ENCODE measurements at places on chromosomes 4 and X. TPM values are rescaled to one million over a fixed set of nuclear protein-coding genes. Genes with fewer than 3 reads are reported as not detected.

DNA sequence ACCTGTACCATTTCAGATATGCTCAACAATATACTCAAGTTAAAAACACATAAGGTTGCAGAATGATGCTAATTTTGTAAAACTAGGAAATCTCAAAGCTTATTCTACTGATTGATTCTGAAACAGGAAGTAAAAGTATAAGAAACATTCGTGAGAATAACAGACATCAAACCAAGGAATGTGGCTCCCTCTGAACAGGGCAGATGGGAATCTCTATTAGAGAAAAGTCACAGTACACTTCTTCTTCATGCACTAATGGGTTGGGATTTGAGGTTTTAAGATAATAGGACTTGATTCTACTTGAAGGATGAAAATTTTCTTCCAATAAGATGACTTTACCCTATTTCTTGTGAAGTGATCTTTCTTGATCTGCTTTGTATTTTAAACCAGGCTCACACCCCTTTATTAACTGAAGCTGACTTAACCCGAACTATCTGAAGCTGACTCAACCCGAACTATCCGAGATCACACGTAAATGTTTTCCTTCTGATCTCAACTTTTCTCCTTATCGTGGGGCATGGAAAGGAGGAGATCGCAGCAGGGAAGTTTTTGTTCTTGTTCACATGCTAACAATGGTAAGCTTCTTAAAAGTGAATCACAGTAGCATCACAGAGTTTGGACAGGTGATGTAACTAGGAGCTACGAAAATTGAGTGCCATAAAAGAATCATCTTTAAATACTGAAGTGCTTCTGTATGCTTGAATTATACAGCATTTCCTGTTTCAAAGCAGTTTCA lies 363.1 kb upstream of the ZFP42 start:
- H3K27me3 ChIP-seq, result no peaks in the 10 kb centered on the region
- H3K27ac ChIP-seq, result no peak overlapping the region
- H3K36me3 ChIP-seq, result no peaks in the 10 kb centered on the region
- no peak overlapping the region for H3K4me3 ChIP-seq
- H3K4me1 ChIP-seq, result no peaks in the 10 kb centered on the region

GRCh38 chrX:50726296-50726695 lies 87.7 kb downstream of the SHROOM4 start:
- no peak overlapping the region for H3K4me3 ChIP-seq
- no peaks in the 10 kb centered on the region for H3K4me1 ChIP-seq
- peaks cover 26% of the 10 kb centered on the region for H3K27me3 ChIP-seq
- H3K36me3 ChIP-seq, result no peaks in the 10 kb centered on the region

DNA sequence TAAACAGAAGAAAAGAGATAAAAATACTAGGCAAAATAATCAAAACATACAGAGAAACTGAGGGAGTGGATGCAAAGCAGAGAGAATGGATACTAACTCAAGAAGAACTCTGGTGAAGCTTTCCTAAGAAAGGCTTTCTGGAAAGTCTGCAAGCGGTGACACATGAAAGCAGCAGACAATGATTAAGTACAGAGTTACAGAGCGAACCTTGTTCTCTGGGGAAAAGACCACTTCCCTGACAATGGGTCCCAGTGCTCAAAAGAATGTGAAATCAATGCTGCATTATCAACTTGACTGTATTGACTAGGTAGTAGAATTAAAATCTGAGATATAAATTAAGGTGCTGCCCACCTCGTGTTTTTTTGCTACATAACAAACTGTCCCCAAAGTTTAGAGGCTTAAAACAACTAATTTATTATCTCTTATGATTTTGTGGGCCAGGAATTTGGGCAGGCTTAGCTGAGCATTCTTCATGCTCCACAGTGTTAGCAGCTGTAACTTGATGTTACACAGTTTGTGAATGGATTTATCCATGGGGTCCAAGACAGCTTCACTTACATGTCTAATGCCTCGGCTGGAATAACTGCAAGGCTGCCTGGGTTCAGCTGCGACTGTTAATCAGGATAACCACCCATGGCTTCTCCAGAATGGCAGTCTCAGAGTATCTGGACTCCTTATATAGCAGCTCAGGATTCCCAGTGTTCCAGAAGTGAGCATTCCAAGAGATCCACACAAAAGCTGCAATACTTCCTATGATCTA lies 106.9 kb upstream of the INPP4B start:
- no peak for DNase-seq
- H3K4me3 ChIP-seq, result no peak overlapping the region
- H3K27ac ChIP-seq, result no peak overlapping the region
- H3K27me3 ChIP-seq, result no peaks in the 10 kb centered on the region

DNA sequence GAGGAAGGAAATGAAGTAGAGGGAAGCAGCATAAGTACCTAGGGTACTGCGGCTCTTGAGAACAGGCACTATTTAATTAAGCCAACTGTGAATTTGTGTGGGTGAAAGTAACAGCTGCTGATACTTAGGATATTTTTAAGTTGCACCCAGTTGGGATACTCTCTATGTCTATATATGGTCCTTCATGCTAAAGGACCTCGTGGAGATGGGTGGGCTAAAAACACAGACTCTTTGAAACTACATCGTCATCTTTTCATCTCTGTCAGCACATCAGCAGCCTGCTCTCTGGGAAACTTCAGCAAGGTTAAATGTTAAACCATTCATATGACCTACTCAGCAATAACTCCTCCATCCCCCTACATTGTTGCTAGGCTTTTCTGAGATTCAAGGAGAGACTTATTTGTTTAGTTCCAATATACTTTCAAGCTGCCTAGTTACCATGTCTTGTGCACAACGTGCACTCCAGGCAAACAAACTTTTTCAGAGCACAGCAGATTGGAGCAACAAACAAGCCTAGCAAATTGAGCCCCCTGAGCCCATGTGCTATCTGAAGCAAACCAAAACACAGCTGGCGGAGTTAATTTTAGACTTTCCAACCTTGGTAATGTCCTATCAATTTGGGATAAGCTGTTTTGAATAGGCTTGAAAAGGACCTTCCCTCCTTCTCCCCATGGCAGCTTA lies 6.2 kb upstream of the MOB1B start:
- no peak overlapping the region for H3K27ac ChIP-seq
- DNase-seq, result no peak
- no peak overlapping the region for H3K4me3 ChIP-seq
- no peaks in the 10 kb centered on the region for H3K27me3 ChIP-seq

GRCh38 chr4:88007304-88008121 lies at the start of gene PKD2:
PKD2 (plus strand) TSS chr4:88007635; CDS start chr4:88007734, 99 bp downstream.
- H3K36me3 ChIP-seq, result no peaks in the 10 kb centered on the region
- H3K4me1 ChIP-seq, result peaks cover 13% of the 10 kb centered on the region
- peak; percentile 84 for DNase-seq
- peak within 1 kb of the TSS; percentile 97 for H3K4me3 ChIP-seq
- H3K27ac ChIP-seq, result no peak within 1 kb of the TSS
- H3K27me3 ChIP-seq, result no peaks in the 10 kb centered on the region

- peaks cover 59% of the 10 kb centered on the region for H3K27me3 ChIP-seq
- H3K4me3 ChIP-seq, result no peak within 1 kb of the TSS
- no peak within 1 kb of the TSS for H3K27ac ChIP-seq
- H3K36me3 ChIP-seq, result no peaks in the 10 kb centered on the region
- no peaks in the 10 kb centered on the region for H3K4me1 ChIP-seq
- DNase-seq, result no peak
Measured at GRCh38 chr4:140497747-140498636, at the start of gene MGAT4D. MGAT4D (minus strand) TSS chr4:140498293; CDS start chr4:140498222, 71 bp downstream.

DNA sequence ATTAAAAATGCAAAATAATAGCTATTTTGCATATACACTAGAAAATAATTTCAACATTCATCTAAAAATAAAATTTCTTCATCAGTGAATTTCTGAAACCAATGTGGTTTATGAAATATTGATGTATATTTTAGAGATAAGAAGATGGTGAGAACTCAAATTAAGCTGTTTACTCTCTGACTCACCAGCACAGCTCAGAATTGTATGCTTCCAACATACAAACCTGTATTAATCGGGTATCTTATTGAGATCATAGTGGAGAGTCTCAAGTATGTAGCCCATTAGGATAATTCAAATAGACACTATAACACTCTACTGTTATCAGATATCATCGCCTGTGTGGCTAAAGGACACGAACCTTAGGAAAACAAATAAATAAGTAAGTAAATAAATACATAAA lies 899.5 kb upstream of the INTU start:
- H3K27me3 ChIP-seq, result no peaks in the 10 kb centered on the region
- H3K36me3 ChIP-seq, result no peaks in the 10 kb centered on the region
- H3K27ac ChIP-seq, result no peak overlapping the region
- no peak overlapping the region for H3K4me3 ChIP-seq
- DNase-seq, result no peak
- H3K4me1 ChIP-seq, result no peaks in the 10 kb centered on the region

DNA sequence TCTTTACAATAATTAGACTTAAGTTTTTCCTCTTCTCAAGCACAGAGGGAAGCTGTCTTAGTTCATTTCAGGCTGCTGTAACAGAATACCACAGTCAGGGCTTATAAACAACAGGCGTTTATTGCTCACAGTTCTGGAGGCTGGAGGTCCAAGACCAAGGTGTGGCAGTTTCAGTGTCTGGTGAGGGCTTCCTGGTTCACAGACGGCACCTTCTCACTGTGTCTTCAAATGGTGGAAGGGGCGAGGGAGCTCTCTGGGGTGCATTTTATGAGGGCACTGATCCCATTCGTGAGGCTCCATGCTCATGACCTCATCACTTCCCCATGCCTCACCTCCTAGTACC lies 115.7 kb upstream of the MXRA5 start:
- no peak overlapping the region for H3K4me3 ChIP-seq
- no peak for DNase-seq
- H3K27ac ChIP-seq, result no peak overlapping the region
- H3K4me1 ChIP-seq, result no peaks in the 10 kb centered on the region
- H3K27me3 ChIP-seq, result no peaks in the 10 kb centered on the region
- no peaks in the 10 kb centered on the region for H3K36me3 ChIP-seq

GRCh38 chrX:71908387-71908786 lies 2.3 kb upstream of the NHSL2 start:
- H3K27me3 ChIP-seq, result peaks cover 61% of the 10 kb centered on the region
- no peak overlapping the region for H3K4me3 ChIP-seq
- H3K4me1 ChIP-seq, result no peaks in the 10 kb centered on the region
- DNase-seq, result no peak

DNA sequence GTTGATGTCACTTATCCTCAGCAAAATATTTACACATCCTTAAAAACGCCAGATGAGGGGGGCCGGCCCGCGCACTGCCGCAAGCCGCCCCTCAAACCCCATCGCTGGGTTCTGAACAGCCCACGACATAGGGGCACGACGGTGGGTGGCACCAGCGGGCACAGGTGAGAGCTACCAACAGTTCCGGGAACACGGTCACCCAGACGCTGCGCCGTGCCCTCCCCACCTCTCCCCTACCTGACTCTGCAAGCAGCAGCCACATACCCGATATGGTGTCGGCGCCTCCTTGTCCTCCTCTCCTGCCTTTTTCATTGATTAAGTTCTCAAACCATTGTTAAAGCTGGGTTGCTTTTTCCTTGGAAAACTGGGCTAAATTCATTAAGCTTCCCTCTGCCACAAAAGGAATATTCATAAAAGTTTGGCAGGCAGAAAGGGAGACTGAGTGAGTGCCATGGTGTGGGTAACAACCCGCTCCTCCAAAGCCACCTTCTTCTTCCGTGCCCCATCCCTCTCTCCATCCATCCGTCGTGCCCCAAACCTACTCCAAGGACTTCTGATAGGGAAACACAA lies 1.4 kb downstream of the RAI2 start:
- DNase-seq, result no peak
- no peaks in the 10 kb centered on the region for H3K36me3 ChIP-seq
- H3K4me3 ChIP-seq, result peak overlapping the region; percentile 19
- peaks cover 7% of the 10 kb centered on the region for H3K27me3 ChIP-seq

GRCh38 chr4:74451214-74451661 lies 6.3 kb downstream of the AREG start:
- H3K4me1 ChIP-seq, result no peaks in the 10 kb centered on the region
- no peaks in the 10 kb centered on the region for H3K27me3 ChIP-seq
- no peak overlapping the region for H3K27ac ChIP-seq
- no peak overlapping the region for H3K4me3 ChIP-seq
- DNase-seq, result no peak

The C4orf51 gene
- total RNA-seq, result not detected

The ATRX gene
- 67.6 TPM for total RNA-seq

The FABP2 gene
- not detected for total RNA-seq

The NWD2 gene
- under 0.01 TPM for total RNA-seq

The ZFP92 gene
- total RNA-seq, result 3.9 TPM

The RHOXF2 gene
- not detected for total RNA-seq

The GPR34 gene
- total RNA-seq, result 2.7 TPM
